ENCODE measurements at places on chromosomes 2 and 18.

DNA sequence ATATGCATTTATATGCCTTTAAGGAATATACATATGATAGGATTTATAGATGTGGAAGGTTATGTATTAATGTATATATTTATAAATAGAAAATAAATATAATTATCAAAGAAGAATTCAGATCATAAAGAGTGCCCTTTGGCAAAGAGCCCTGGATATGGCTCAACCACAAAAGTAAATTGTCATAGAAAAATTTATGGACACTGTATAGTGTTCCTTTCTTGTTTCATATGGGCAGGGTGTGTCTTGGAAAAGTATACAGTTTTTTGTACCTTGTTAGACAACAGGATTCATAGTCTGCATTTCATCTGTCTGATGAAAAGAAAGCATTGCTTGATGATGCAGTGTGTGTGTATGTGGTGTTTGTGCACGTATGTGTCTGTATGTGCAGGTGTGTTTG, 2.9 kb downstream of the UGT1A7 start:
- no peak for DNase-seq

- DNase-seq = no peak
Measured at GRCh38 chr18:44130376-44130942, 550.2 kb upstream of the SETBP1 start.

- DNase-seq = no peak
Measured at GRCh38 chr18:10559553-10560451, 34.0 kb downstream of the NAPG start.

DNA sequence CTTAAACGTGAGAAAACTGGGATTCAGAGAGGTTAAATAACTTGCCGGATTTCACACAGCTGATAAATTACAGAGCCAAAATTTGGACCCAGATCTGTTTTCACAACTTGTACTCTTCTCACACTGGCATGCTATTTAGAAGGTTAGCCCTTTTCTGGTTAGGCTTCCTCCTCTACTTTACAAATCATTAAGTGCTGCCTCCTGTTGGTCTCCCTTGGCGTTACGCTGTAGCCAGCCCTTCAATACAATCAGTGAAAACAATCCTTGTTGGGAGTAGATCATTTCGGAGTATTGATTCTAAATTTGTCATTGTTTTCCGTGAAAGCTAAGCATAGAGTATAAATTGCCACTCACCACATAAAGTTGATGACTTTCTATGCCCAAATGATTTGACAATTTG, 153.5 kb downstream of the ARHGAP15 start:
- DNase-seq = no peak

DNA sequence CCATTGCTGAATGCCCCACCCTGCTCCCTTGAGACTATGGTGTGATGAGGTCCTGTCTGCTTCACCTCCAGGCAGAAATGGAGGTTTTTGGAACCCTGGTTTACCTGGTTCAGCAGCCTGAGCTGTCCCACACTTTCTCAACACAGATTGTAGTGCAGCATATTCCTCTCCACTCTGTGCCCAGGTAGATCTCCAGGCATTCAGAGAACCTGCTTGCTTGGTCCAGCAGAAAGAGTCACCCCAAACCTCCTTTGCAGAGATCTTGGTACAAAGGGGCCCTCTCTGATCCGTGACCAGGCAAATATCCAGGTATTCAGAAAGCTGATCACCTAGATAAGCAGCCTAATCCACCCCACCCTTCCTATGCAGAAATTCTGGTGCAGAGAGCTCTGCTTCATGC, 1288.2 kb upstream of the CRIM1 start:
- DNase-seq = no peak

DNA sequence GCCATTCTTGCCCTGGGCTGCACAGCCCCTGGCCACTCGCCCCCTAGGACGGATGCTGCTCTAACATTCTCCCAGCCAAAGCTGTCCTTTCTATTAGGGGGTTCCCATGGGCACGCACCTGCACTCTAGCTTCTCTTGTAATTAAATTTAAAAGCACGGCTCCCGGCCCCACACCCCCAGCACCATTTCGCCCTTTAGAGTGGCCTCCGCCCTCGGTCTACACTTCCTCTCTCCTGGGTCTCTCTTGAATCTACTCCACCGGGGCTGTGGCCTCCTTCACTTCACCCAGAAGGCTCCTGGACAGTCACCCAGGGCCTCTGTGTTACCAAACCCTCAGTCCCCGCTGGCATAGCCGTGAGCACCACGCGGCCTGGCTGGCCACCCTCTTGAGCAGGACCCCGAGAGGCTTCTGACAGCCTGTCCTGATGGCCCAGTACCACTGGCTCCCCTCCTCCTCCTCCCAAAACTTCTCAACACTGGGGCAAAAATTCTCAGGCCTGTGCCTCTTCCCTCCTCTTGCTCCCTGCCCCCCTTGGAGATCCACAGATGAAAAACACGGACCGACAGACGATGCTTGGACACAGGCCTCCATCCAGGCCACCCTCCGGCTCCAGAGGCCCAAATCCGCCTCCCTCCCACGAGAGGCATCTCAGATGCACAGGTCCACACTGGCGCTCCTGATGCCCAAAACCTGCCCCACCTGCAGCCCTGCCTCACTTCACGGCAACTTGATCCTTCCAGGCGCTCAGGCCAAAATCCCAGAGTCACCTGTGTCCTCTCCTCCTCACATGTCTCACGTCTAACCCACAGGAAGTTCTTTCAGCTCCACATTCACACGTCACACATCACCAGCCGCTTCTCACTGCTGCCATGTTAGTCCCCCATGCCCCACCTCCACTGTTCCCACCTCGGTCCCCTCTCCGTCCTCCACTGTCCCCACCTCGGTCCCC, 6.9 kb upstream of the RAB17 start:
- DNase-seq = no peak

DNA sequence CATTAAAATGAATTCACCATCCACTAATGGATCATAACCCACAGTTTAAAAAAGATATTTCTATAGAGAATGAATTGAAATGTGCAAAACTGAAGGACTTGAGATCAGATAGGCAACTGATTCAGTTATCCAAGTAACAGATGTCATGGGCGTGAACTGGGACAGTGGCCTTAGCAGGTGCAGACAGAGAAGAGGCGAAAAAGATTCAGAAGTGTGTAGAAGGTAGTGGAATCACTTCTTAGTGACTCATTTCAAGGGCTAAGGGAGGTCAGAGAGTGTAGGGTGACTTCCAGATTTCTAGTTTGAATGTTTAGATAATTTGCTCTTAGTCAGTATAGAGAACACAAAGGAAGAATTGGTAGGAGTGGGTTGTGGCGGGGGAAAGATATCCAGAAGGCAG, 79.7 kb downstream of the EHBP1 start:
- no peak for DNase-seq

DNA sequence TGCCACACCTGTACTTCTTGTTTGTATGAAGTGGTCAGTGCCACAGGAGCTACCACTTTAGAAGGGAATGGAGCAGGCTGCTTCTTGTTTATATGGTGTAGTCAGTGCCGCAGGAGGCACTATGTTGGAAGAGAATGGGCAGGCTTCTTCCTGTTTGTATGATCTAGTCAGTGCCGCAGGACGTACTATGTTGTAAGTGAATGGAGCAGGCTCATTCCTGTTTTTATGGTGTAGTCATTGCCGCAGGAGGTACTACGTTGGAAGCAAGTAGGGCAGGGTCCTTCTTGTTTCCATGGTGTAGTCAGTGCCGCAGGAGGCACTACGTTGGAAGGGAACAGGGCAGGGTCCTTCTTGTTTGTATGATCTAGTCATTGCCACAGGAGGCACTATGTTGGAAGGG, 27.3 kb downstream of the TPO start:
- no peak for DNase-seq

DNA sequence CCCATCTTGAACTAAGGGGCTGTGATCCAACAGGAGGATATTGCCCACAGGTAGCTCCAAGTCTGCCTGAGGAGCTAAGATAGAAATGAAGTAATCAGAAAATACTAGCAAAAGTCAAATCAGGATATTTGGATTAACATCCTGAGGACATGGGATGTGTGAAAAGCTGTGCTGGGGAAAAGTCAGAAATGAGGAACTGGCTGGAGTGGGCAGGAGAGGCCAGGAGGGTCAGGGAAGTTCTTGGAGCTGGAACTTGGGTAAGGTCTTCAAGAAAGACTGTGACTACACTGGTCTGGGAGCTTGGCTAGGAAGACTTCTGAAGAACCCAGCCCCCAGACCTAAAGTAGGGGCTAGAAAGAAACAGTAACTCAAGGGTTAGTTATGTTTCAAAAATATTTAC, 250.9 kb downstream of the PRKCE start:
- DNase-seq = no peak

GRCh38 chr2:238233625-238234024, 6.2 kb downstream of the HES6 start:
- DNase-seq = no peak

DNA sequence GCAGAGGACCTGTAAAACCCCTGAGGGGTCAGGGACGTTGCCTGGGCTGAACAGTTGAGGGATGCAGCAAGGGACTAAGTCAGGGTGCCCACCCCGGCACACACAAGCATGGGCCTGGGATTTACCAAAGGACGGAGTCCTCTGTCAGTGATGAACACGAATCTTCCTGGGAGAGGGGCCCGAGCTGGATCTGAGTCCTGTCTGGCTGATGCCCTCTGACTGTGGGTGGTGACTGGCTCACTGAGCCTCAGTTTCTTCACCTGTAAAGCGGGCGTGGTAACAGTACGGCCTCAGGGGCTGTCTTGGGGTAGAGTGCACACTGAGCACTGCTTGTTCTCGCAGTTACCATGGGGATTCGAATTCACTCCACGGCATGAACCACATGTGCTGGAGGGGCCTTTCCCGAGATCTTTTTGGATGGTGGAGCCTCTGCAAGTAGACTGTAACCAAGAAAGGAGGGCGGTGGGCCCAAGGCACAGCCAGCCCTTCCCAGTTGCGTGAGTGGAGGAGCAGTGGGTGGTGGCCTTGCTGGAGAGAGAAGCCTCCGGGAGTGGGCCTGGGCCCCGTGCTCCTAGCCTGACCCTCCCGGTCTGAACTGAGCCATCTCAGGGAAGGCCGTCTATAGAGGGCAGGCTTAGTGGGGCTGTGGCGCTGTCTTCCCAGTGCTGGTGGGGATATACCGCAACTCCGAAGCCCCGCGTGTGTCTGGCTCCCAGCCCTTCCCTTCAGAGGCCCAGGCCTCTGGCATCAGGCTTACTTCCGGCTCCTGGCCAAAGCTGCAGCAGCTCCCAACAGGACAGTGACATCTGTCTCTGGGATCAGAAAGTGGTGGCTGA, 130.8 kb upstream of the HS6ST1 start:
- peak; percentile 60 for DNase-seq

DNA sequence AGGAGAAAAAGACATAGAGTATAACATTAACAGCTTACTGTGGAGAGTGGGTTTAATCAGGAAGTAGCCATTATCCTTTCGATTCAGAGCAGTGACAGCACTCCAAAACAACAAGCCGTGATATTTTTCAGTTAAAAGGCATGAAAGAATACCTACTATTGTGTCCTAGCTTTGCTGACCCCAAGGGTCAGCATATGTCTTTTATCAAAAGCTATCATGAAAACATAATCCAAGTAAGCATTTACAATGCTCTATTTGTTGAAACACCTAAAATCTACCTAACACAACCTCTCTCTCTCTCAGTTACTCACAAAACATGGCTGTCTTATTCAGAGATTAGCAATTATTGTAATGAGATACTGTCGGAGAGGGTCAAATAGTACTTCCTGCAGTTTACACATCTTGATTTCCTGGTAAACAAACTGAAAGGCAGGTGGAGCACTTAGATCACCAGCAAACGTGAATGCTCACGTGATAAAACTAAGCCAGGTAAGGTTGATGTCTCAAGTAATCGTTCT, 100.0 kb downstream of the BAZ2B start:
- no peak for DNase-seq
